ENCODE measurements at places on chromosomes 11 and 22.
A peak's percentile ranks its signal among the peaks of the same experiment; 100 is the strongest.

GRCh38 chr11:117620086-117620485 is 176.9 kb downstream of the DSCAML1 start:
- peak; percentile 28 for DNase-seq

DNA sequence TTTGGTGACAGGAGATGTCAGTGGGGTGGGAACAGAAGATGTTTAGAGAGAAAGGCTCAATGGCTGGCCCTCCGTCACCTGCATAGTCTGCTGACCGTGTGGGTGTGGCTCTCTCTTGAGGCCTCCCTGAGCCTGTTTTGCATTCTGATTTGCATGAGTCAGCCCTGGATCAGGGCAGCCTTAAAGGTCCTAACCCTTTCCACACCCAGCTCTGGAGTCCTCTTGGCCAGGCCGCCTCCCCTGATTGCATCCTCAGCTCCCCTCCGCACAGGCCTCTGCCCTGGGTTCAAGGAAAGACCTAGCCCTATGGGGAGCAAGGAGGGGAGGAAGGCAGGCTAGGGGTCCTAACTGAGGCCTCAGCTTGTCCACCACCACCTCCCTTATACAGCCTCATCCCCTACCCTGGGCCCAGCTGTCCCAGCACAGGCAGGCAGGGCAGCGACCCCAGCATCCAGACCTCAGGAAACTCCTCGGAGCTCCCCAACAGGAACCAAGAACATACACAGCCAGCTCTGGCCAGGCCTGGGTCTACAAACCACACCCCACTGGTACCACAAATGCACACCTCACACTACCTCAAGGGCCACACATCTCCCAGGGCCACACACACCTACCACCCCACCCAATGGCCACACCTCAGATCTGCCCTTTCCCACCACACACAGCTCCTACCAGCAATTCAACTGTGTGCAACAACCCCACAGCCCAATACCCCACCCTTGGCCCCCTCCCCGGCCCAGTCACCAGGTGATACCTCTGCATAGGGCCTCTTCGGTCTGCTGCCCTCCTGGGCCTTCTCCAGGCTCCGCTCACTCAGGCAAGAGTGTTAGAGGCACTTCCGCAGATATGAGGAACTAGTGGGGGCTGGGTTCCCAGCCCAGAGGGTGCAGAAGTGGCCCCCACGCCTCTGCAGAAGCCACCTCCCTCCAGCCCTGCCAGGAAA is 13.7 kb downstream of the ARAP1 start:
- DNase-seq: no peak

DNA sequence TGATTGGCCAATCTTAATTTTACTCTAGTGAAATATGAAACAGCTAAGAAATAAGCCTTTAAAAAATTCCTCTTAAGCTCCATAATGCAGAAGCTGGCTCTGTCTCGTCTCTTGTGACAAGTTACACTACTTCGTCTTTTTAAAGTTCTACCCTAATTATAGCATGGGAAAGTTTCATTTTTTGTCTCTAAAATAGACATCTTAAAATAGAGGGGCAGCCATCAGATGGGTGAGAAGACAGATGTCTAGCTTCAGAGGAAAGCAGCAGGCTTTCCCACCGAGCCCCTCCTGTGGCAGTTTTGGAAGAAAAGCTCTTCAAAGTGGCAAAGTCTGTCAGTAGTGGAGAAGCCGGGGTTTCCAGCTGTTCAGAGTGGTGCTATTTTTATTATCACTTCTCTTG is 39.5 kb downstream of the XRRA1 start:
- no peak for DNase-seq

- no peak for DNase-seq
Measured at GRCh38 chr22:27801202-27801615, 347 bp downstream of the MN1 start.

DNA sequence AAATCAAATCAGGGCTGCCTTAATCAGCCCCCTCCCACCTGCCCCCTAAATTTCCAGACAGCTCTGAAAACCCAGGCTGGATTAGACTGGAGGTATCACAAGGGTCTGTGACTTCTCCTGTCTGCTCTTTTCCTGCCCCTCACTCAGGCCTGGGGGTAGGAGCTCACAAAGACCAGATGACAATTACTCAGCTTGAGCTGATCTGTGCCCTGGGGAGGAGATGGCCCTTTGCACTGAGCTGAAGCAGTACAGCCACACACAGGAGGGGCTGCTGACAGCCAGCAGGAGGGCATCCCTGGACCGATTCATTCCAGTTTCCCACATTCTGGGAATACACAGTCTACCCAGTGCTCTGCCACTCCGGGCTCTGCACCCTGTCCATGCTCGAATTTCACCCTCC is 4.2 kb downstream of the ABCC8 start:
- DNase-seq: no peak

DNA sequence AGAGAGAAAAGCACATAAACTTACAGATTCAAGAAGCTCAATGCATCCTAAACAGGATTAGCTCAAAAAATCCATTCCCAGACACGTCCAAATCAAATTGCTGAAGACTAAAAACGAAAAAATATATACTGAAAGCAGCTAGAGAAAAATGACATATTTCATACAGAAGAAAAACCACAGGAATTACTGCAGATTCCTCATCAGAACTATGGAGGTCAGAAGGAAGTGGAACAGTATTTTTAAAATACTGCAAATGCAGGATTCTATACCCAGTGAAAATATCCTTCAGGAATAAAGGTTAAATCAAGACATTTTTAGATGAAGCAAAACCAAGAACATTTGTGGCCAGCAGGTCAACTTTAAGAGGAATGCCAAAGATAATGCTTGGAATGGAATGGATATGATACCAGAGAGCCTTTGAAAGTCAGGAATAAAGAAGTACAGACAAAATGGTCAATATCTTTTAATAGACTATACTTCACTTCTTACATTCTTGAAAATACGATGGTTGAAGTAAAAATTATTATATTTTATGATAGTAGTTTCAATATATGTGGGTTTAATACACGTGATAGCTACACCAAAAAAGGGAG is 352.9 kb downstream of the CTTN start:
- DNase-seq: peak; percentile 9

DNA sequence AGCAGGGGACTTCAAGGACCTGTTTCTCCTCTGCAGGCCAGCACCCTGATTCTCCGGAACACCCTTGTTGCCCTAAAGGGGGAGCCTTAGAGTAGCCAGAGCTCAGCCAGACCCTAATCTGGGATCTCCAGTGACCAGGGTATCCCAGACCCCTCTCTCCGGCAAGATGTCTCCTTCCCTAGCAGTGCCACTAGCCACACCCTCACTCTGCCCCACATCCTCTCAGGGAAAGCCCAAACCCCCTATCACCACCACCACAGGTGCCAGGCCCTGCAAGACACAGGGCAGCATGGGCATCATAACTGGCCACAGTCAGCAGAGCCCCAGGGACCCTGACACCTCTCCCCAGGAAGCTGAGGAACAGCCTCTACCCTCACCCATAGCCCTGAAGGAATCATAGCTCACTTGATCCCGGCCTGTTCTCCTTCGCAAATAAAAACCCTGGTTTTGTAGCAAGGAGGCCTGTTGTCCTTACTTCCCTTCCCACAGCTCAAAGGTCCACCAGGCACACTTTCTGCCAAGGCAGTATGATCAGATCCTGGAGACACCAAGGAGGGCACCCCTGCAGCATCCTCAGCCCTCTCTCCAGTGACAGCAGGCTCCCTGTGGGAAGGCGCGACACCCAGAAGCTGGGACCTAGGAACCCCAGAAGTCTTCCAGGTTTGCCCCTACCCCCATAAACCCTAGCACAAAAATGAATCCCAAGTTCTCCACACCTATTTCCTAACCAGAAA is 4.6 kb downstream of the CFL1 start:
- no peak for DNase-seq

- no peak for DNase-seq
Measured at GRCh38 chr11:46570790-46571398, 22.9 kb downstream of the AMBRA1 start.

DNA sequence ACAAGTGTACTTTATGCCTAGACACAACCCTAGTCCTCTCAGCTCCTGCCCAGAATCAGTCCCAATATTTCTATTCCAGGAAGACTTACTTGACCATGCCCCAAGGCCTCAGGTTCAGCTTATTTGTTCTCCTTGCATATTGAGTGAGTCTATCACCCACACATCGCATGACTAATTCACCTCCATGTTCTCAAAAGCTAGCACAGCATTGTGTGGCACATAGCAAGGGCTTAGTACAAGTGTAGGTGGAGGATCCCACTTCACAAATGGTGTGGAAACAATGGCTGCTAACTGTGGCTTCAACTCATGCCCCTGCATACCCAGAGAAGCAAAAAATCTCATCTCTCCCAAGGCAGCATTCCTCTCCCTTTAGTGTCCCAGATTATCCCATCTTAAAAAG is 602.6 kb upstream of the API5 start:
- no peak for DNase-seq

DNA sequence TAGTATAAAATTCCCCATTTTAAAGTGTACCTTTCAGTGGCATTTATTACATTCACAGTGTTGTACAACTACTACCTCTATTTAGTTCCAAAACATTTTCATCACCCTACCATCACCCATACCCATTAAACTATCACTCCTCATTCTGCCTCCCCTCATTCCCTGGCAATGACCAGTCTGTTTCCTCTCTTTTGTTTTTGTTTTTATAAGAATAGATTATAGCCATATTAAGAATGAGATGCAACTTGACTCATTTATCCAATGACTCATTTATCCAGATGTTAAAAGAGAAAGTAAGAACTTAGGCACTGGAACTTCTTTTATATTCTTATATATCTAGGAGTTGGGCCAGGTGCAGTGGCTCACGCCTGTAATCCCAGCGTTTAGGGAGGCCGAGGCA is 156.3 kb downstream of the FAT3 start:
- DNase-seq: no peak

GRCh38 chr11:112864672-112865071 is 96.5 kb upstream of the NCAM1 start:
- no peak for DNase-seq

DNA sequence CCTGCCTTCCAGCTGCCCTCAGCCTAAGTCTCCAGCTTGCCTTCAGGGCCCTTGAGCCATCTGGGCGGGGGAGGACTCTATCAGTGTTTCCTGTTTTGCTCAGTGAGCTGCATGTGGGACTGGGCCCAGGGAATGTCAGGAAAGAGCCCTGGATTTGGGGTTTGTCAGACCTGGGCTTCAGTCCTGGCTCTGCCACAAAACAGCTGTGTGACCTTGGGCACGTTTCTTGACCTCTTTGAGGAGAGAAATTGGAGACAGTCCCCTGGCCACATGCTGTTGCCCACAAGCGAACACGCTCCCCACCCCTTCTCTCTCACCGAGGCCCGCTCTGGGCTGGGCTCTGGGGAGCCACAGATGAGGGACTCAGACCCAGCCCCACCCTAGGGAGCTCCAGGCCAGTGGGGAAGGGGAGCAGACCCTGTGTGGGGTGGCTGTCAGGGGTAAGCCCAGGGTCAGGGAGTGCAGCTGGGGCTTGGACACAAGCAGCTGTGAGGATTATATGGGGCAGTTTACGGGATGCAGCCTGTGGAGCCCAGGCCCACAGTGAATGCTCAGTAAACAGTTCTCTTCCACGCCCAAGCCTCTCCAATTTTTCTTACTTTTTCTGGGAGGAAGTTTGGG is 12.3 kb downstream of the MYO7A start:
- no peak for DNase-seq

- DNase-seq: no peak
Measured at GRCh38 chr11:88188251-88188931, 13.1 kb upstream of the RAB38 start.

DNA sequence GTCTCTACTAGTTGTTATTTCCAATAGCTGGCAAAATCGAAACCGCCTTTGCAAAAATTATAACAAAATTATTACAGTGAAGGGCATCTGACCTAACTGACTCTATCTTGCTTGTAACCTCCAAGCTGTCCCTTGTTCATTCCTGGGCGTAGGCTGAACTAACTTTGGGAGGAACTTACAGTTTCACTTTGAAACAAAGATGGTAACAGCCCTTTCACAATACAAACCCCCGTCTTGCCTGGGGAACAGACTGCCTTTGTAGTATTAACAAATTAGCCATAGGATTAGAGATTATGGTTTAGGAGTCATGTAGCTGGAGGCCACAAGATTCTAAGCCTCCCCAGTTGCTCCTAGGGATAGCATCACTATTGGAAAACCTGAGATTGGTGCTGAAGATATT is 131.6 kb upstream of the HSD17B12 start:
- DNase-seq: no peak

- DNase-seq: no peak
Measured at GRCh38 chr22:23054531-23055257, 15.6 kb upstream of the GNAZ start.

GRCh38 chr11:61779666-61780525 is 12.5 kb downstream of the TMEM258 start:
- DNase-seq: no peak

- no peak for DNase-seq
Measured at GRCh38 chr11:102313238-102313940, 3.9 kb upstream of the BIRC3 start.

DNA sequence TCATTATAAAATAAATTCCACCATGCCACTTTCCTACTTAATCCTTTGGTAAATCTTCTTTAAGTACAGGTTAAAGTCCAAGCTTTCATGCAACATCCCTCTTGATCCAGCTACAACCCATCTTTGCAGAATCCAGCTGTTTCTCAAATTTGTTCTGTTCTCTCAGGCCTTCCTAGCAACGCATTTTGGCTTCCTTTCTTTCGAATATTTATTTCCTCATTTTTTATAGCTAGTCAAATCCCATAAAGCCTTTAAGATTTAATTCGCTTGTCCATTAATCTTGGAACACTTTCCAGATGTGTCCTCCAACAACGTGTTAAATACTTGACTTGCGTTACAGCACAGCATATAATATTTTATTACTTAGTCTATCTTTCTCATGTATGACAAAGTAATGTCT is 600.1 kb upstream of the CHORDC1 start:
- no peak for DNase-seq

DNA sequence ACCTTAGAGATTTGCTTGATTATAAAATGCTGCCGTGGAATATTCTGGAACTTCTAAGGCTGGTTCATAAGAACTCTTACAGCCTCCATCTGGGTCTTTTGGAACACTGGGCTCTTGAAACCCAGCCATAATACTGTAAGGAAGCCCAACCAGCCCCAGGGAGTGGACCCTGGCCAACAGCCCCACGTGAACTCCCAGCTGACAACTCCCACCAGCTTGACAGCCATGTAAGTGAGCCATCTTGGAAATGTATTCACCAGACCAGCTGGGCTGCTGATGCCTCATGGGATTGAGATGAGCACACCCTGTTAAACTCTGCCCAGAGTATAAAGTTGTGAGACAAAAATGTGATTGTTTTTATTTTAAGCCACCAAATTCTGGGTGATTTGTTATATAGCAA is 378.7 kb upstream of the RAG2 start:
- DNase-seq: no peak
